ENCODE measurements at places on chromosomes 2 and 18.

DNA sequence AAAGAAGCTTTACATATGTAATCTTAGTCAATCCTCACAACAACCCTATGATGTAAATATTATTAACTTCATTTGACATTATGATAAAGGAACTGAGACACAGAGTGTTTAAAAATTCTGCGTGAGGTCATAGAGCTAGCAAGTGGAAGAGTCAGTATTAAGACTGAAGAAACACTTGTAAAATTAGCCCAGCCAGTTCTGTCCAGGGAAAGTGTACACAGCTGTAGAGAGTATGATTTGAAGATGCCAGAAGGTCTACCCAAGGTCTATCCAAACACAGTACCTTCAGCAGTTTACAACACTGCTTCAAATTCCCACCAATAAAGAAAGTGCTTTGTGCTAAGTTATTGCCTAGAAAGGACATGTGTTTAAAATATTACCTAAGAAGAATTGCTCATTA, 51.7 kb upstream of the ITPRID2 start:
- no peaks in the 10 kb centered on the region for H3K27me3 ChIP-seq
- H3K4me1 ChIP-seq = peaks cover 31% of the 10 kb centered on the region
- H3K36me3 ChIP-seq = no peaks in the 10 kb centered on the region

GRCh38 chr2:132671151-132671835, 1.3 kb upstream of the LYPD1 start:
- peaks cover 25% of the 10 kb centered on the region for H3K27me3 ChIP-seq
- no peaks in the 10 kb centered on the region for H3K36me3 ChIP-seq
- H3K27ac ChIP-seq = peak overlapping the region; percentile 58
- H3K4me1 ChIP-seq = peaks cover 32% of the 10 kb centered on the region
- H3K4me3 ChIP-seq = peak overlapping the region; percentile 90

- H3K4me1 ChIP-seq = peaks cover 21% of the 10 kb centered on the region
- H3K36me3 ChIP-seq = no peaks in the 10 kb centered on the region
- no peak for DNase-seq
- no peak overlapping the region for H3K27ac ChIP-seq
Measured at GRCh38 chr18:24400587-24400986, 3.0 kb upstream of the OSBPL1A start.

DNA sequence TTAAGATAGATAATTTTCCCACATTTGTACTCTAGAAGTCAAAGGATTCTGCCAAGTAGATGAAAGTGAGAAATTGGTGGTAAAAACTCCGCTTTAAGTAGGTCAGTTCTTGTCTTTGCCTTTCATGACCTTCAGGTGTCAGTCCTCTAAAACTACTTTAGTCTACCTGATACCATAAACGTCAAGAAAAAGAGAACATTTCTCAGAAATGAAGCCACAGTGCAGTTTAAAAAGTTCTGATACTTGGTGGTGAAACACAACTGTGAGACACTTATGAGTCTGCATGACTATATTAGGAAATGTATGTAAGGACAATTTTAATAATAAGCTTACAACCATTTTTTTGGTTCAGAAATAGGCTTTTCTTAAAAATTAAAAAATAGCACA, 583.3 kb downstream of the SATB2 start:
- DNase-seq = no peak
- no peak overlapping the region for H3K27ac ChIP-seq
- H3K27me3 ChIP-seq = no peaks in the 10 kb centered on the region
- H3K4me1 ChIP-seq = no peaks in the 10 kb centered on the region
- H3K36me3 ChIP-seq = no peaks in the 10 kb centered on the region

DNA sequence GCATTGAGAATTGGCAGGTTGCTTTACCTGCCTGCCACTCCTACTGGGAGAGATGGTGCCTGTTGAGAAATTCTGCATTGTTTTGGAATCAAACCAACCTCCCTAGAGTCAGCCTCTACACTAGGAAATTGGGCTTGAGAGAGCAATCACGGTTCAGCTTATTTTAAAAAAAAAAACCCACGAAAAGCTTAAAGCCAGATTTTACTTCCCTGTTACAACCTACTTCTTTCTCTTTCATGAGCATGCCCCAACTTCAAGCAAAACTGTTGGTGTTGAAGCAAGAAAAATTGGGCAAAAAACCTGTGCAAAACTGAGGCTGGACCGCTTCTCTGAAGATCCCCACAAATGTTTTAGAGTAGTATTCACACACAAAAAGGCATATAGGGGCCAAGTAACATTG, 134.6 kb upstream of the ZEB2 start:
- H3K36me3 ChIP-seq = no peaks in the 10 kb centered on the region
- peaks cover 22% of the 10 kb centered on the region for H3K4me1 ChIP-seq
- no peak overlapping the region for H3K4me3 ChIP-seq
- no peaks in the 10 kb centered on the region for H3K27me3 ChIP-seq
- no peak overlapping the region for H3K27ac ChIP-seq

GRCh38 chr18:21265971-21266673, 24.1 kb downstream of the GREB1L start:
- peaks cover 72% of the 10 kb centered on the region for H3K4me1 ChIP-seq
- H3K27me3 ChIP-seq = no peaks in the 10 kb centered on the region
- H3K36me3 ChIP-seq = no peaks in the 10 kb centered on the region
- no peak for DNase-seq
- peak overlapping the region; percentile 5 for H3K4me3 ChIP-seq
- H3K27ac ChIP-seq = peak overlapping the region; percentile 46

DNA sequence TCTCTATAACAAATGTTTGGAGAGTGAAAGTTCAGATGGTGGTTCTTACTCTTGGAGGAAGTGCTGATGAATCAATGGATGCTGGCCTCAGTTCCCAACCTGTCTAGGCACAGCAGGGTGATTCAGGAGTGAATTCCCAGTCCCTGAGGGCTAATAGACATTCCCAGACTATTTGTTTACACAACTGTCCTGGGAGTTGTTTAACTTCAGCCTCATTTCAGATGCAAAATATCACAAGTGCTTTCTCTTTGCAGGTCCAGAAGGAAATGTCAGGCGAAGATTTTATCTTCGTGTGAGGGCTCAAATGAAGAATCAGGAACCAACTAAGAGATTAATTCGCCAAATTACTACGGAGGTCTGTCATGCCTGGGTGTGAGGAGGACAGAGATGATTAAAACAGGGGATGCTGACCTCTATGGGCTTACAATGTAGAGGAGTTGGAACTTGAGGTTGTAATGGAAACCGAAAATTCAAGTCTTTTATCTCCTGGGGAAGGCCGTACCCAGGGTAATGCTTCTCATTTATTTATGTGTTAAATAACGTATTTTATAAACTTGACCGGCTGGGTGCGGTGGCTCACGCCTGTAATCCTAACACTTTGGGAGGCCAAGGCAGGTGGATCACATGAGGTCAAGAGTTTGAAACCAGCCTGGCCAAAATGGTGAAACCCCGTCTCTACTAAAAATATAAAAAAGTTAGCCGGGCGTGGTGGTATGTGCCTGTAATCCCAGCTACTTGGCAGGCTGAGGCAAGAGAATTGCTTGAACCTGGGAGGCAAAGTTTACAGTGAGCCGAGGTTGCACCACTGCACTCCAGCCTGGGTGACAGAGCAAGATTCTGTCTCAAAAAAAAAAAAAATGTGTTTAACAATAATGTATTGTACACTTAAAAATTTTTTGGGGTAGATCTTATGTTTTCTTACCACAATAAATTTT, 38.7 kb upstream of the SLC1A4 start:
- peaks cover 1% of the 10 kb centered on the region for H3K36me3 ChIP-seq
- no peak for DNase-seq
- no peak overlapping the region for H3K27ac ChIP-seq
- no peaks in the 10 kb centered on the region for H3K4me1 ChIP-seq

GRCh38 chr2:235021752-235022151, 69.9 kb downstream of the SH3BP4 start:
- H3K4me3 ChIP-seq = no peak overlapping the region
- H3K27ac ChIP-seq = no peak overlapping the region
- H3K27me3 ChIP-seq = peaks cover 2% of the 10 kb centered on the region
